ENCODE measurements at places on chromosomes 3 and 15. TPM values are rescaled to one million over a fixed set of nuclear protein-coding genes. Genes with fewer than 3 reads are reported as not detected.
A peak's percentile ranks its signal among the peaks of the same experiment; 100 is the strongest.

GRCh38 chr15:66130496-66131034 lies 123.0 kb downstream of the MEGF11 start:
- no peak for DNase-seq

Gene ZNF860
- total RNA-seq, result 1.2 TPM

Gene RARRES1
- 47.8 TPM for total RNA-seq

Gene OIP5
- total RNA-seq, result 0.25 TPM

- no peak for DNase-seq
Observed at GRCh38 chr3:72077473-72078259, 292.7 kb upstream of the PROK2 start.

Gene POC1A
- 10.0 TPM for total RNA-seq

DNA sequence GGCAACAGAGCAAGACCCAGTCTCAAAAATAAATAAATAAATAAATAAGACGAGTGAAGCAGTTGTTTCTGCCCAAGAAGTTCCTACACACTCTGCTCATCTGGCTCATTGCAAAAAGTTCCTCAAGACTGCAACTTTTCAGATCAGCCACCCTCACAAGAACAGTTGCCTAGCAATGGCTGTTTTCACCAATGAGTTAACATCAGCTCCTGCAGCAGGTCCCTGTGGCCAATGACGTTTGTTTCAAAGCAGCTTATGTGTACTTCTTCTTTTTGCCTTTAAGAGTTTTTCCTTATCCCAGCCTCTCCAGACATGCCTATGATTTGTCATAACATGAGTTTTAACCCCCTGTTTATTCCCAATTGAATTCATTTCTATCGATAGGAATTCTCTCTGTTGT lies 118.4 kb upstream of the SPRED1 start:
- DNase-seq, result no peak

DNA sequence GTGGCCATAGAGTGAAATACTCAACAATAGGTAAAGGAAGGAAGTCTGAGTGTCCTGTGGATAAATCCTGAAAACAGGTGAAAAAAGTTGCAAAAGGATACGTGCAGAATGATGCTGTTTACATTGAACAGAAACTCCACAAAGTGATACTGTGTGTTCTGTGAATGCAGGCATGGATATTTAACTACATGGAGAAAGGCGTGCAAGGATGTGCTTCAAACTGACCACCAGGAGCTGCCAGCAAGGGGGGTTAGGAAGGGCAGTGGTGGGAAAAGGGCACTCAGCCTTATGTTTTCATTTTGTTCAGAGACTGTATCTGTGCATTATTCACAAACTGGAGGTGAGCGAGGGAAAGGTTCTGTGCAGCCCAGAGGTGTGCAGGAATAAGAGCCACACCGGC lies 47.4 kb downstream of the DNAJB8 start:
- no peak for DNase-seq

Gene SLC2A2
- total RNA-seq, result not detected

Gene STAC
- total RNA-seq, result 2.1 TPM

DNA sequence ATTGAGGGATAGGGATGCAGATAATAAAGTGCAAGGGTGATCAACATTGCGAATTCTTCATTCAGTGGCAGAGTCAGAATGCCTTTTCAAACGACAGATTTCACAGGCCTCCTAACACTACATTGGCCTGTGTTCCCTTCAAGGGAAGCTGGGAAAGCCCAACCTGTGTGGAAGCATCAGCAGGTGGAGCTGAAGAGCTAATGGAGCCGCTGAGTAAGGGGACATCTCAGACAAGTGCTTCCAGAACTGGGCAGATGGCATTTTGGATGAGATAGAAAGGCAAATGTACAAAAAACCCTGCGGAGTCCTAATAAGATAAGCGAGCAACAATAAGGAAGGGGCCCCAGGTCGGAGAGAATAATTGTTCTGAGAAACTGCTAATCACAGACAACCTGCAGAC lies 8.5 kb upstream of the SLC24A5 start:
- DNase-seq, result peak; percentile 32

DNA sequence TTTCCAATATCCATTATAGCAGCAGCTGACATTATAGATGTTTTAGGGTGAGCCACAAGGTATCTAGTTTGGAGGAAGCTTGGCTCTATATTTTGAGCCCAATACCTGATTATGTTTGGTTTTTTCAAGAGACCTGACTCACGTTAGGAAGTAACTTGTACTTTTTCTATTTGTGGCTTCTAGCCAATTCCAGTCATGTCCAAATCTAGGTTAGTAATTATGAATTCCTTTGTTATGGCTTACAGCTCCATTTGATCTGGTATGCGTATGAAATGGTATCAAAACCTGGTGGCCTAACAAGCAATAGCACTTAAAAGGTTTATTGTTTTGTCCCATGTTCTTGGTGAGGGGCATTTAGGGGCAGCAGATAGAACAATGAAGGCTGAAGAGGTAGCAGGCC lies 115.9 kb downstream of the TOP2B start:
- no peak for DNase-seq

- no peak for DNase-seq
Observed at GRCh38 chr3:124920718-124921117, 13.8 kb downstream of the MUC13 start.

GRCh38 chr15:57133127-57133968 lies 214.9 kb downstream of the TCF12 start:
- no peak for DNase-seq

Gene KPNA1
- 47.3 TPM for total RNA-seq

Gene MAP6D1
- total RNA-seq, result 6.0 TPM

GRCh38 chr15:50933341-50933740 lies 24.9 kb downstream of the AP4E1 start:
- DNase-seq, result no peak

DNA sequence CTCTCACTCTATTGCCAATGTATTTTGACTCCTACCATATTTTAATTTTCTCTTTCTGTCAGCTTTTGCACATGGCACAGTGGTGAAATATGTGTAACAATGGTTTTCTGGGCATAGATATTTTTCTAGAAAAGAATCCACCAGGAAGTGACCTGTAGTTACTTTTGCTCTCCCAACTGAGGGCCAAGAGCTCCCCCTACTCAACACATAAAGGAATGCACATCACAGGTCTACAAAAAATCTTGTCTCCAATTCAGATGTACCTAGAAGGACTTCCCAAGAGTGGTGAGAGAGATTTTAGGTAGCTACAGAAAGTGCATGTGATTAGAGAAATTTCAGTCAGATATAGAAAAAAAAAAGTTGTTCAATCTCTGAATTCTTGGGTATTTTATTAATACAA lies 15.6 kb downstream of the CPA3 start:
- no peak for DNase-seq

- no peak for DNase-seq
Observed at GRCh38 chr15:85748176-85748575, 46.5 kb downstream of the KLHL25 start.

GRCh38 chr15:68658151-68658550 lies 79.4 kb downstream of the CORO2B start:
- DNase-seq, result no peak

GRCh38 chr3:79906106-79906505 lies 138.3 kb upstream of the ROBO1 start:
- DNase-seq, result no peak

GRCh38 chr3:73225146-73225855 lies 163.8 kb downstream of the EBLN2 start:
- DNase-seq, result no peak

DNA sequence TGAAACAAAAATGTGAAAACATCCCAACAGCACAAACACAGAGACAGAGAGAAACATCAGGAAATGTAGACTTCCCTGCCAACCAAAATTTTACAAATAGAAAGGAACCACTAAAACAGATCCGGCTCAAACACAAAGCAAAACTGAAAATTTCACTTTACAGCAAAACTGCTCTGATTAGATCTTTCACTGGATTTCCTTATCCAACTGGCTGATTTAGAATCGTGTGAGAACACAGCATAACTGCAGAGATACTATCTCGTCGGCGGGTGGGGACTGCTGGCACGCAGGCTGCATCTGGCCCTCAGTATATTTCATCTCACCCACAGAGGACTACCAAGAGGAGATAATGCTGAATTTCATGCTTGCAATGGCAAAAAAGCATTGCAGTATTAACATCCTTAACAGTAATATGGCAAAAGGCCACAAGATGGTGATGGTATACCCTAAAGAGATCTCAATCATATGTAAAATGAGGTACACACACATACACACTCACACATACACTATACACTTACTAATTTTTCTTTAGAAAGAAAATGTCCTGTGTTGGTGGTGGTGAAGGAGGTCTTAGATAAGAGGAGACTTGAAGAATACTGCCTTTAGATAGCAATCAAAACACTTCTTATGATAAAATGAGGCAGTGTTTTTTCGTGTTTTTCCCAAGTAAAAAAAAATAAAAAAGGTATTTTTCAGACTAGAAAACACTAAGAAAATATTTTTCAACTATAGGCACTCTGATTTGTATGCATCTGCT lies 10.6 kb upstream of the LEO1 start:
- peak; percentile 90 for DNase-seq

- DNase-seq, result no peak
Observed at GRCh38 chr3:23496165-23496564, 293.0 kb downstream of the UBE2E2 start.

GRCh38 chr3:29871087-29871486 lies 590.2 kb downstream of the RBMS3 start:
- DNase-seq, result no peak

Gene C3orf20
- not detected for total RNA-seq

GRCh38 chr3:169475978-169476698 lies 187.4 kb downstream of the MECOM start:
- DNase-seq, result no peak

Gene DNASE1L3
- total RNA-seq, result not detected
